Activated CD4-positive, alpha-beta T cell treated with anti-CD3 and anti-CD28 coated beads, Interleukin-2, amount 50 U/mL, for 1 hour (primary cell): ENCODE measurements at places on chromosomes 13 and 19.
A peak's percentile ranks its signal among the peaks of the same experiment; 100 is the strongest.

GRCh38 chr13:33322543-33322809 lies 36.9 kb upstream of the STARD13 start:
- DNase-seq: no peak

- DNase-seq: no peak
These were observed 28.1 kb downstream of the ZNF20 start for GRCh38 chr19:12111943-12112637.

DNA sequence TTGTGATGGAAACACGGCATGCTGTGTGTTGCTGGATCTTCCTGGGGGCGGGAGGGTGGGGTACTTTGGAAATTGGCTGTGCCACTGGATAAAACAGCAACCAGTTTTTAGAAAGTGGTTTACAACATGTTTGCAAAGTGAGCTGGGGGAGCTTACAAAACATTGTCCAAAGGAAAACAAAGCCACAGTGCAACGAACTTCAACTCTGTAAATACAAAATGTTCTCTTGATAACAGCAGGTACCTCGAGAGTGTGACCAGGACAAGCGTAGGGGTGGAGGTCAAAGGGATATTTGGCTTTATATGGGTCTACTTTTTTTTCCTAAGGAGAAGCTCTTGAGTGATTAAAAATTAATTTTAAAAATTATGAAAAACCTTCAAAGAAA lies 2.5 kb downstream of the IGSF23 start:
- no peak for DNase-seq

GRCh38 chr19:3774621-3775373 lies 2.8 kb upstream of the RAX2 start:
- DNase-seq: no peak

GRCh38 chr19:35288331-35288730 lies 3.6 kb upstream of the MAG start:
- DNase-seq: no peak

GRCh38 chr19:39515551-39516191 lies 732 bp downstream of the SELENOV start:
- peak; percentile 10 for DNase-seq

- DNase-seq: no peak
These were observed 38.6 kb upstream of the ITM2B start for GRCh38 chr13:48194379-48194754.

DNA sequence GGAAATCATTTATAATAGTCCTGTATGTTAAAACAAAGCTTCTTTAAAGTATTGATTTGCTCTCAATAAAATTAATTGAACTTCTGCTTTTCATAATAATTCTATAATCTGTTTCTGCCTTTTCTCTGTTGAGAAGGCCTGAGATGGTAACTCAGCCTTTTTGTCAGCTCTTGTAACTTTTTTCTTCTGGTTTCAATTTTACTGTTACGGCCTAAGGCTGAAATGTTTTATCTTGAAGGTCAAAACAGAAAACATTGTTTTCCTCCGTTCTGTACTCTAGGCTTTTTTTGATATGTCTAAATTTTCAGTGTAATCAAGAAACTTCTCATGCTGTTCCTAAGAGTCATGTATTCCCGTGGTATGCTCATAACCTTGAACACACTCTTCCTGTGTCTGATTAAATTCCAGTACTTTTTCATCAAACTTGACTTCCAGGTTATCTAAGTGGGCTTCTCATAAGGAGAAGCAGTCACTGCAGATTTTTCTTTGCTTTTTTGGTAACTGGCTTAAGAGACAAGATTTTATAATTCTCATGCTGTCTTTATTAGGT lies 7.6 kb upstream of the NAXD start:
- no peak for DNase-seq

- DNase-seq: no peak
These were observed 1666.0 kb downstream of the EFNB2 start for GRCh38 chr13:104869501-104869900.

DNA sequence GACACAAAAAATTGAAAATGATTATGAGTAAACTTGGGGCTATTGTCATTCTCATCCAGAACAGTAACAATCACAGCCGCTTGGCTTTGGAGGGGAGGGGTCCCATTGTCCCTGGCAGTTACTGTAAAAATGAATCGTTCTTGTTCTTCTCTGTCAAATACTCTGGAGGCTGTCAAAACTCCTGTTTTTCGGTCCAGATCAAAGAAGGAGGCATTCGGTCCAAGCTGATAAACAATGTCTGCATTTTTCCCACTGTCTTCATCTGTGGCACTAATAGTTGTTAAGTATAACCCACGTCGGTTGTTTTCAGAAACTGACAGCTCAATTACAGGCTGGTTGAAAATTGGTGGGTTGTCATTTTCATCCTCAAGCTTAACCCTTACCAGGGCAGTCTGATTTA lies 3.4 kb downstream of the PCDH9 start:
- DNase-seq: no peak

DNA sequence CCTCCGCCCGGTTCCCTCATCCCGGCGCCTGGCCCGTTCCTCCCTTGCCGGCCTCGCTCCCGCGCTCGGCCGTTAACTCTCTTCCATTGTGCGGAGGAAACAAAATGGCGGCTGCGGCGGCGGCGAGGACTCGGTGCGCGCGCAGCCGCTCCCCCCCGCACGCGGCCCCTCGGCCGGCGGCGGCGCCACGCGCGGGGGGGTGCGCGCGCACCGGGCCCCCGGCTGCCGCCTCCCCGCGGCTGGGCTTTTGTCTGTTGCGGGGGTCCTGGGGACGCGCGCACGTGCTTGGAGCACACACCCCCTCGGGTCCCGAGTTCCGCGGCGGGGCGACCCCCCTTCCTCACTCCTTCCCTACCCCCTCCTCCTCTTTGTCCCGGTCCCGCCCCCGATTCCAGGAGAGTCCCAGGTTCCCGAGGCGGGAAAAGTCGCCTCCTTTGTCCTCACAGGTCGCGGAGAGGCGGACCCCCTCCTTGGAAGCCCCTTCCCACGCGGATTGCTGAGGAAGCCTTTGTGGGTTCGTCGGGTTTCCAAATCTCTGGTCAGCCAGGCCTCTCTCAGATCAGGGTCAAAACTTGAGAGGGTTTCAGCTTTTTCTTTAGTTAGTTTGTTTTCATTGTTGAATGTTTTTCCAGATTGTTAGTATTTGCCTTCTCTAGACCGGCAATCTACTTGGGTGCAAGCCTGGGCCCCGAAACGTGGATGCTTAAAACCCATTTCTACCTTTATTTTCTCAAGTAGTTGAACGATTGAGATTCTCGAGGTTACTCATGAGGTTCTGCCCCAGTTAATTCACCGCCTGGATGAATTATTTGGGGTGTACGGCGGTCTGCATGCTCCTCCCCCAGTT lies 687 bp downstream of the ILF3 start:
- peak; percentile 58 for DNase-seq

GRCh38 chr13:92976657-92977056 lies 249.9 kb upstream of the GPC6 start:
- DNase-seq: no peak

DNA sequence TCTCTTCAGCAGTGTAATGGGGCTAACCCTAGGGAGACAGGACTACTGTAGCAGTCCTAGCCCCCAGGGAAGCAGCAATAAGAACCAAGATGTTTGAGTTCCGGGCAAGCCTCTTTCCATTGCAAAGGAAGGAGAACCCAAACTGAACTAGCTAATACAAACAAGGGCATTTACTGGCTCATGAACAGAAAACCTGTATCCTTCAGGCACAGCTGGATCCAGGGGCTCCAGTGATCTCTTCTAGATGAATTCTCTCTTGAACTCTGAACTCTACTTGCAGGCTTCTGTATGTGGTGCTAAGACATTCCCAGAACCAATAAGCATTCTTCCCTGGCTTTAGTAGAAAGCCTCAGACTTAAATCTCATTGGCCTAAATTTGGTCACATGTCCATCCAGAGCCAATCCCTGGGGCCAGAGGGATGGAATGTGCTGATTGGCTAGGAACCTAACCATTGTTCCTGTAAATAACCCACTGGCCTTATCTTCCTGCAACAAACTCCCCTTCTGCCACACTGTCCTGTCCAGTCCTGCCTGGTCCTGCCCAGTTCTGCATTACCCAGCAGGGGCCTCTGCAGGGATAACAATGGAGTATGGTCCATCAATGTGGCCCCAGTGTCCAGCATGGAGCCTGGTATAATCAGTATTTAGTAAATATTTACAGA lies 3.9 kb upstream of the PODNL1 start:
- no peak for DNase-seq

- no peak for DNase-seq
These were observed 12.1 kb downstream of the MBNL2 start for GRCh38 chr13:97234236-97234635.

DNA sequence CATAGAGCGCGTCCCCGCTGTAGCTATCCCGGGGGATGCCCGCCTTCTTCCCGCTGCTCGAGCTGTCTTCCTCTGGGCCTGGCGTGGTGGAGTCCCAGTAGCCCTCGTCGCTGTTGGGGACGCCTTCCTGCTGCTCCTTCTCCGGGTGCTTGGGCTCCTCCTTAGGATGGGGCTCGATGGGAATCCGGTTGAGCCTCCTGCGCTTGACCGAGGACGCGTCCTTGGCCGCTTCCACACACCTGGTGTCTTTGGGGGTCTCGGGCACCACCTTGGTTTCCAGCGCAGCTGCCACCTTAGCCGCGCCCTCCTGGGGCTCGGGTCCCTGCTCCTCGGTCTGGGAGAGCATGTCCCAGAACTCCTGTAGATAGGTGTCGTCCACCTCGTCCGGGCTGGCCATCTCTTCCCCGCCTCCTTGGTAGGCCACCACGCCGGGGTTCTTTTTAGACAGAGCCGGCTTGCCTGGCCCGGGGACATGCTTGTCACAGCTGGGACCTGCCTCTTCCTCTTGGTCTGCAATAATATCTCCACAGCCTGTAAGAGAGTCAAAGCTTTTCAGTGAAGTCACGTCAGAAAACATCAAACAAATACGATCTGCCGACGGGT lies 2.0 kb downstream of the AMER2 start:
- DNase-seq: no peak

DNA sequence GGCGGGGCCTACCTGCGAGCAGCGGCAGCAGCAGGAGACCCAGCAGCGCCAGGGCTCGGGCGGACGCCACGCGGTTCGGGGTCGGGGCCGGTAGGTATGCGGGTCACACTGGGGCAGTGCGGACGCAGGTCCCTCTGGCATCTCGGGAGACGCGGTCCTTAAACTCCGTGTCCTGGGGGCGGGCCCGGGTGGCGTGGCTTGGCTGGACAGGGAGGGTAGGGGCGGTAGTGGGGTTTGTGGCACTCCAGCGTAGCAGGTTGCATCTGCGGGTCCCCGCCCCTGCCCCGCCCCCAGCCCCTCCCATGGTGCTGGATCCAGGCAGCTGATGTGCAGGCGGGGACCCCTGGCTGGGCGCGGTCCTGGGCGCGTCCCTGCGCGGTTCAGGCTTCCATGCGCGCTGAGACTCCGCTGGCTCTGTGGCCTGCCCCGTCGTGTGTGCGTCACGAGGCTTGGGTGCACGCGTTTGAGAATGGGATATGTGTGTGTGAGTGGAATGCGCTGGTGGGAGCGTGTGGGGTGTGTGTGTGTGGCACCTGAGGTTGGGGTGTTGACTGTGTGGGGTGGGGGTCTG lies 96.1 kb downstream of the WTIP start:
- DNase-seq: no peak

GRCh38 chr13:43089912-43090498 lies 66.6 kb downstream of the DNAJC15 start:
- DNase-seq: no peak

DNA sequence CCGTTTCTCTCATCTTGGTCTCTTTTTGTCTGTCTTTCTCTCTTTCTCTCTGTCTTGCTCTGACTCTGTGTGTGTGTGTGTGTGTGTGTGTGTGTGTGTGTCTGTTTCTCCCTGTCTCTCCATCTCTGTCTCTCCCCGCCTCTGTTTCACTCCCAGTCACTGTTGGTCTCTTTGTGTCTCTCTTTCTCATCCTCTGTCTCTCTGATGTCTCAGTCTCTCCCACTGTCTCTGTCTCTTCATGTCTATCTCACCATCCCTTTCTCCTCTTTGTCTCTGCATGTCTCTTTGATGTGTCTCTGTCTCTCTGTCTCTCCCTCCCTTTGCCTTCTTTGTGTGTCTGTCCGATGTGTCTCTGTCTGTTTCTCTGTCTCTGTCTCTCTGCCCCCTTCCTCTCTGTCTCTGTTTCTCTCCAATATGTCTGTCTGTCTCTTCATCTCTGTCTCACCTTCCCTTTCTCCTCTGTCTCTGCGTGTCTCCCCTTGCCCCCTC lies 2.5 kb downstream of the NFIC start:
- no peak for DNase-seq

- DNase-seq: no peak
These were observed 5.9 kb upstream of the SLC7A10 start for GRCh38 chr19:33231511-33231910.

GRCh38 chr13:97279913-97280312 lies 57.8 kb downstream of the MBNL2 start:
- DNase-seq: no peak

GRCh38 chr19:55016017-55016416 lies 22.0 kb downstream of the GP6 start:
- DNase-seq: no peak

- DNase-seq: no peak
These were observed 1.3 kb downstream of the CDX2 start for GRCh38 chr13:27967736-27968315.

DNA sequence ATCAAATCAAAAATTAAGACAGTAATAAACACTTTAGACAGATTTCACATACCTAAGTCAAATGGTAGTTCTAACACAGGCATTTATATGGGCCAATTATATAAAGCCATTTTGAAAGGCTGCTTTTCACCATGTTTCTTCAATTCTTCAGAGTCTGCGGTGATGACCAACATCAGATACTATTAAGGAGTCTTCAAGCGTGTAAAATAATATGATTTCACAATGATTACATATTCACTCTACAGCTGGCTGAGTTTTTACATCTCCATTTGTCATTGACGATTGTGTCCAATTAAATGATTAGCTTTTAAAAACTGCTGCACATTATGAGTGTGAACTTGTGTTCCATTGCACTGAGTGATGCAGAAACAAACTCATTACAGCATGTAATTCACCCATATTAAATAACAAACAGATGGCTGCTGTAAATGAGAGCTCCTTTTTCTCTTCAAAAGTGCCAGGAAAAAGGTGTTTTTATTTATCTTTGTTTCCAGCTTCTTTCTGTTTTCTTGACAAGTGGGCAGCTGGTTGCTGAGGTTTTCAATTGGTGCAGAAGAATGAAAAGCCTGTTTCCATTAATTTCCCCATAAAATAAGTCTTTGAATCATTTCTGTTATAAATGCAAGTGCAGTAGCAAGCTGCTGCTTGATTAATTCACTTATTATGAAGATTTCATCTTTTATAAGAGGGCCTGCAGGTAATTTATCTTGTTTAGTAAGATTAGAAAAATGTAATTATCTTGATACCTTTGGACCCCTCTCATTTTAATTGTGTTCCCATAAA lies 676.1 kb upstream of the KLHL1 start:
- no peak for DNase-seq

DNA sequence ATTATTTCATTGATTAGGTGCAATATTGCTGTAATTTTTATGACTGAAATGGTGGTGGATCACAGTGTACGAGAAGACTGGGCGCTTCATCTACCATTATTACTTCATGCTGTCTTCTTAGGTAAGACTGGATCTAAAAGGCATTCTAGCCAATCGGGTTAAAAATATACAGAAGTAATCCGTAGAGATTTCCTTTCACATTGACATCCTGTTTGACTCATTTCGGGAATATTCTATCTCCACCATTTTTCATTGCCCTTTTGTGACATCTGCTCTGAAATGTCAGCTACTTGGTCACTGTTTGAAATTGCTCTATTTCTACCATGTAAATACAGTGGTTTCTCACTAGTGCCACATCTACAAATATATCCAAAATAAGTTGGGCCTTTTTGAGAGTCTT lies 90.2 kb downstream of the ZAR1L start:
- no peak for DNase-seq
